ENCODE measurements at places on chromosomes 4 and X.

- DNase-seq, result no peak
These were observed 82.1 kb upstream of the BANK1 start for GRCh38 chr4:101708293-101709039.

DNA sequence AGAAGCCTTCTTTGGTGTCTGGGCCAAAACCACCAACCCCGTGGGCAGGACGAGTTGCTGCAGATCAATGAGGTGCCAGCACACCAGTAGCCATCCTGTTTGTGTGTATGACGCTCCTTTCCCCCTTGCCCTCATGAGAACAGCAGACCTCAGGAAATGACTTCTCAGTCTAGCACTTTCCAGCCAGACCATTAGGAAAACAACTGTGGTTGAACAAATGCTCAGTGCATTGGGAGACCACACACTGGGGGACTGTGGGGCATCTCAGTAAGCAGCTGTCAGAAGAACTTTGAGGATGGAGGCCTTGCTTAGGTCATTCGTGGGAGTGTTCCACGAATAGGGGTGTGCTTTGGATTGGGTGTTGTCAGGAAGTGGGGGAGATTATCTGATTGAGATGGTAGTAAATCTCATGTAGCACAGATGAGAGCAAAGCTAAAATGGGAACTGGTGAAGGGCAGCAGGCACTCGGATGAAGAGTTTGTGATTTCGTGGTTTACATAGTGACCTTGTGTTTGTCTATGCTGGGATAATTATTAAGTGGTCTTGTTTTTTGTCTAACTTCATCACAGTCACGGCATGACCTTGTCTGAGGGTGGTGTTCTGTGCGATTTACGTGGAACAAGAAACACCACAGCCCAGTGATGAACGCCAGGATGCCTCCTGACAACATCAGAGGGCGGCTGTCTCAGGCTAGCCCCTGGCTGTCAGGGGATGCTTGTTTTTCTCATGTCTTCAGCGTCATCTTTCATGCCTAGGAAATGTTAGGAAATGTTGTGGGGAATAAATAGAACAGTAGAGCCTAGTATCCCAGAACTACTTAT is 70.1 kb downstream of the USP46 start:
- no peak for DNase-seq

DNA sequence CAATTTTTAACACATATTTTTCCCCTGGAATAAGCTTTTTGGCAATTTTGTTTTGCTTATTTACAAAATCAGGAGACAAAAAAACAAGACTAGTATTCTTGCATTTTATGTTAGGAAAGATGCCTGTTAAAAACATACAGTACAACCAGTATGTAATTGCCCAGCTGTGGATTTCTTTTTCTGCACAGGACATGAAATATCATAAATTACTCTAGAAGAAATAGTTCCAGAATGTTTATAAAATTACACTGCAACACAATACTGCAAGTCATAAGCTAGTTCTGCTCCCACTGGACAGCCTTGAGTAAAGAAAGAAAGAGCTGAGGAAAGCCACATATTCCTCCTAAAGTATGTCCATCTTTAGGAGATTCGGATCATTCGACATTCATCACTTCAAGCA is 133.5 kb downstream of the SCFD2 start:
- no peak for DNase-seq

DNA sequence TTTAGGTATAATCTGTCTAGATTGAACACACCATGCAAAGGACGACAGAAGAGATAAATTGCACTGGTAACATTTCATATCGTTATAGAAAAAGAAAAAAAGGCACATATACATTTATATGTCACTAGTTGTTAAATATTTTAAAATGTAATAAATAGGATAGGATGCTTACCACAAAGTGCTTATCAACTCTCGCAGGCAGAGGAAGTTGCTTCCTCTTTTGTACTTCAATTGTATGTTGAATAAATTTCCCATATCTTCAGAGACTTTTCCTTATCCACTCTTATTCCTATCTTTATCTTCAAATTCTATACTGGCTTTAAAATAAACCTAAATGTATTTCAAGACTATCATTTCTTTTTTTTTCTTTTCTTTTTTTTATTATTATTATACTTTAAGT is 163.3 kb upstream of the SPOCK3 start:
- no peak for DNase-seq

- DNase-seq, result no peak
These were observed 290.7 kb upstream of the PCDH18 start for GRCh38 chr4:137823007-137823406.

DNA sequence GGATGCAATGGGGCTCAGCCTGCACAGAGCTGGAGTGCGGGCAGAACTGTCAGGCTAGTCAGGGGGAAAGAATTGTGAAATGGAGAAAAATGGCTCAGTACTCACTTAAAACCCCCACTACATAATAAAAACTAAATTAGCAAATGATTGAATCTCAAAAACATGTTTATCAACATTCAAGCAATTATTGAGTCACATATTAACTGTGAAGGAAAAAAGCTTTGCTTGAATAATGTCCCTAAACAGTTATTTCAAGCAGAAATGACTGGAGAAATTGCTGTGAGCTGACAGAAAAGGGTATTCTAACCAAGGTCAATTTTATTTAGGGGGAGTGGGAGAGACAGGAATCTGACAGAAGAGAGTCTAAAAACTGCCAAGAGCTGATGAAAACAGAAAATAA is 37.4 kb downstream of the GPC3 start:
- no peak for DNase-seq

GRCh38 chr4:77084019-77084639 is 8.3 kb upstream of the CCNI start:
- DNase-seq, result no peak

- no peak for DNase-seq
These were observed 97.2 kb downstream of the MAB21L2 start for GRCh38 chr4:150679018-150679764.

- peak; percentile 8 for DNase-seq
These were observed 1831.8 kb downstream of the PCDH7 start for GRCh38 chr4:32551943-32552342.

DNA sequence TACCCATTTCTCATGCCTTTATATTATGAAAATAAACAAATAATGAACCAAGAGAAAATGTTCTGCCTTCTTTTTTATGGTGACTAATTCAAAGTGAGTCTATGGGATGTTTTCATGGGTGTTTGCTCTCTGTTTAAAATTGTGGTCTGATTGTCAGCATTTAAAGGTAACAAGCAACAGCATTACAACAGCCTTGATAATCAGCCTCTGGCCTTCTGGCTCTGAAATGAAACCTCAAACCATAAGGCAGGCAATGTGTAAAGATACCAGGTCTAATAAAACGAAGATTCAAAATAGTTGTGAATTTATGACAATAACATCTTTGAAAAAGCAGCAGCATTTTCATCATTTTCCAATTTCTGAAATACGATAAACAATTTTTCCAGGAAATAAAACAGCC is 63.7 kb downstream of the FAM13A start:
- no peak for DNase-seq

DNA sequence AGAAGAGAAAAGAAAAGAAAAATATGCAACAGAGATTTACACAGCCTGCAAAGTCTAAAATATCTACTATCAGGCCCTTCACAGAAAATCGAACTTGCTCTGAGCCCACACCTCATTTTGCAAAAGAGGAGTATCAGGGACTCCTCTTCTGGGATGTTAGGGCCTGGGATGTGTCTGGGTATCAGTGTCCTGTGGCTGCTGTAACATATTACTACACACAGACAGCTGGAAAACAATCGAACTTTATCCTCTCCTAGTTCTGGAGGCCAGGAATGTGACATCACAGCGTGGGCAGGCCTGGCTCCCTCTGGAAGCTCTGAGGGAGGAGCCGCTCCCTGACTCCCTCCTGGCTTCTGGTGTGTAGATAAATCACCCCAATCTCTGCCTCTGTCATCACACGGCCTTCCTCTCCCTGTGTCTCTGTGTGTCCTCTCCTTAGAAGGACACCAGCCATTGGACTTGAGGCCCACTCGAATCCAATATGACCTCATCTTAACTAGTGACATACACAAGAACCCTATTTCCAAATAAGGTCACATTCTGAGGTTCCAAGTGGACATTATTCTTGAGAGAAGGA is 52.9 kb downstream of the PPP2R2C start:
- DNase-seq, result no peak

DNA sequence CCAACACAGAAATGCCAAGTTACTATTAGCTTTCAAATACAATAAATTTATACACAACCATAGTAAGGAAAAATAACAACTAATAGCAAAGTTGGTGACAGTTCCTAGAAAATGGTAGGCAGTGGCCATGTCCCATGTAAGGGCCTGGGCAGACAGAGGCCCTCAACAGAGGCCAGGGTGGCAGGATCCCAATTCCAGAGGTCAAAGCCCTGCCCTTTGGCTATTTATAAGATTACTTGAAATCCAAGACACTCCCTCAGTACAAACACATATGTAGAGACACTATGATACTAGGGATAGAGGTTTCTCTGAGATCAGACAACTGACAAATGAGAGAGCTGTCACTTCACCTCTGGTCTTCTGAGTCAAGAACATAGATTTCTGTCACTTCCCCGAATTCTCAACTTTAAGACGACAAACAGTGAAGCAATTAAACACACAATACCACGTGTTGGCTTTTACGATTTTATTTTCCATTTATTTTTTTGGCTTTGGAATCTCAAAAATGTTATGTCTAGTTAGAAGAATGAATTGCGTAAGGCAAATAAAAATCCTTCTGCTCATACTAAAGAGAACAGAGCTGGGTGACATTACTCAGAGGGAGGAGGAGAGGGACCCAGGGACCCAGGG is 16.3 kb upstream of the MAOB start:
- DNase-seq, result no peak

DNA sequence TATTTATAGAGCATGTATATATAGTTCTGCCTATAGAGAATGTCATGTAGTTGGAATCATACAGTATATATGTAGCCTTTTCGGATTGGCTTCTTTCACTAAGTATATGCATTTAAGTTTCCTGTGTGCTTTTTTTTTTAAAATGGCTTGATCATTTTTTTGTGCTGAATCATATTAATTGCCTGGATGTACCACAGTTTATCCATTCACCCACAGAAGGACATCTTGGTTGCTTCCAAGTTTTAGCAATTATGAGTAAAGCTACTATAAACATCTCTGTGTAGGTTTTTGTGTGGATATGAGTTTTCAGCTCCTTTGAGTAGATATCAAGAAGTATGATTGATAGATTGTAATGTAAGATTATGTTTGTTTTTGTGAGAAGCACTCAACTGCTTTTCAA is 23.8 kb downstream of the PTTG2 start:
- DNase-seq, result no peak

- no peak for DNase-seq
These were observed 134.3 kb downstream of the AMELX start for GRCh38 chrX:11427453-11428071.

DNA sequence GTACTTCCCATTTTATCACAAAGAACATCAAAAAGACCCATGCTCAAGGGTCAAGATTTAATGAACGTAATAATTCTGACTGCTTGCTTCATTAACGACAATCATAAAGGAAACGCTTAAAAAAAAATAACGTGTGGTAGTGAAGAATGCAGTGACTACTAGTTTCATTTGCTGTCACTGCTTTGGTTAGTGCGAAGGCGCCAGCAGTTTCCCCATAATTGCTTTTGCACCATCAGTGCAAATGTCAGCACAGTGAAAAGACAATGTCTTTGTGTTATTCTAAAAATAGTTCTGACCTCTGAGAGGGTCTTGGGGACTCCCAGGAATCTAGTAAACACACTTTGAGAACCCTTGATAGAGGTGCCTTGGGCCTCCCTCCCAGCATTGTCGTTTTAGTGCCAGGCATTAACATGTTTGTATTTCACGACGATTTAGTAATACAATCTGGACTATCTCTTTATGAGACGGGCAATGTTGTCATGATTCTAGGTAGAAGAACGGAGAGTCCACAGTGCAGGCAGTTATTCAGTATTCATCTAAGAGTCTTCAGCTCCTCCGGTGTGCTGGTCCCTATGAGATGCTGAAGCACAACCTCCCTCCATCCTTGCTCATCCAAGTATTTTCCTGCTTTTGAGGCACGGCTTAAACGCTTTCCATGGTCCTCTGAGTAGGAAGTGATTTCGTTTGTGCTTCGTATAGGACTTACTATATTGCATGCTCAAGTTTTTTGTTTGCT is 71.0 kb downstream of the AFF1 start:
- no peak for DNase-seq

DNA sequence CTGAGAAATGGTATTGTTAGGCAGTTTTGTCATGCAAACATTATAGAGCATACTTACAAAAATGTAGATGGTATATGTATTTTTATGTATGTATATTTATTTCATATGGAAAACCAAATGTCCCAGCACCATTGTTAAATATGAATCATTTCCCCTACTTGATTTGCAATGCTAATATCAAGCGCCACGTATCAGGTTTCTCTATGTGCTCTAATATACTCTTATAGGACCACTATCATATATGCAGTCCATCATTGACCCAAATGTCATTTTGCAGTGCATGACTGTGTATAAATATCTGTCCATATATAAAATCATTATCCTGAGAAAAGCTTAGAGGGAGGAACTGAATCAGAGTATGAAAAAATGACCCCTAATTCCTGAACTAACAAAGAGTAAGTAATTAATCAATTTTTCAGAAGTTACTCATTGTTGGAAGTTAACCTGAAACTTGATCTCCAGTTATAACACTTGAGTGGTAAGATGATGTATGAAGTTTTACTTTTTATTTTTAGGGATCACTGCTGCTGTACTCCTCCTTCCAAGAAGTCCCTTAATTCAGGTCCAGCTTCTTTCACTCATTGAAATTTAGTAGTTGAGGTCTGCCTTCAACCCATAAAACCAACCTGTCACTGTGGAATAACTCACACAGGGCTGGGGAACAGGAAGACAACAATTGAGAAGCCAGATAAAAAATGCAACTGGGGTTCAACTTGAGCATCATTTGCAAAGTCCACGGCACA is 134.8 kb upstream of the LDB2 start:
- DNase-seq, result no peak

GRCh38 chr4:158121161-158121579 is 51.7 kb downstream of the GASK1B start:
- no peak for DNase-seq

DNA sequence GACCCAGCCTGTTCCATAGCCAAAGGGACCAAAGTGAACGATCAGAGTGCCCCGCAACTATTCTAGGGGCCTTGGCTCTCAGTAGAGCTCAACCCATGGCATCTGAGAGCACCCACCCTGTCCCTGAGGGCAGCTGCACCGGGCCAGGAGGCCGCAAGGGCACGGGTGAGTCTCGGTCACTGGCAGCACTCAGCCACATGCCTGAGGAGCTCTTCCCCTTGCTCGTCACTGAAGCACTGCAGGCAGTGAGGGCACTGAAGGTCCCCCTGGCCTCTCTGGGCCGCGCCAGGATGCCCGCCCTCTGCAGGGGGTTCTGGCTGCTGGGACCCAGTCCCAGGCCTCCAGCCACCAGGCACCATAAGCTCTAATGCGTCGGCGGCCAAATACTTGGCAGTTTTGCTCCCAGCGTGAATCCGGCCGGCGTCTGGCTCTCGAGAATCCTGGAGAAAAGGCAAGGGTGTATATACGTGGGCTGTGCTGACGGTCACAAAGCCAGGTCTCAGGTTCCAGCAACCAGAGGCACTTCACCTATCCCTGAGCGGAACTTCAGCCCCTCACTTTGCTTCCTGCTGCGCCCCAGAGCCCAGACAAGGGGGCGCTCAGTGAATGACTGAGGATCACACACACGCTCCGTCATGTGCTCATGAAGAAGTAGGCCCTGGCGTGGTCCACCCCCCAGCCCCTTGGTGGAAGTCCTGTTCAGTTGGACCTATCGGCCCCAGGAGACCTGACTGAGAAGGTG is 13.9 kb downstream of the TNIP2 start:
- DNase-seq, result no peak

- DNase-seq, result no peak
These were observed 180.0 kb downstream of the SH3KBP1 start for GRCh38 chrX:19707246-19707871.

All from NCI-H1105 (cell line).